Gastrocnemius medialis (tissue), 4 donors: ENCODE measurements at places on chromosomes 11 and 22. TPM values are rescaled to one million over a fixed set of nuclear protein-coding genes. Genes with fewer than 3 reads are reported as not detected.

DNA sequence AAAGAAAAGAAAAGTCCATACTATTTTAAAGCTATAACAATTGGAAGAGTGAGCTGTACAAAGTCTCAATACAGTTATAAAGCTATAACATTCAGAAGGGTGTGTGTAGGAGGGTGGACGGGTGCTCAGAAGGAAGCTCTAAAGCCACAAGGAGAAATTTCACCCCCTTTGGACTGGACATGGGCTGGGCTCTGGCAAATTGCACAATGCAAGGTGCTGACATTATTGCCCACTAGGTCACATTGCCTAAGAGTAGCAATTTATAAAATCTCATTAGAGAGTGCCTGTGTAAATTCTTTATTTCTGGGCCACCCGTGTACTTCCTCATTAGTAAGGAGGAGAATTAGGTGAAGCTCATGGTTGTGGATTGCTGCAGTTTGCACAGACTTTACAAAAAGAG is 5.7 kb upstream of the APOBEC3A start:
- DNase-seq = no peak

GRCh38 chr11:48034926-48035871 is 54.8 kb downstream of the PTPRJ start:
- peak; percentile 93 for DNase-seq

DNA sequence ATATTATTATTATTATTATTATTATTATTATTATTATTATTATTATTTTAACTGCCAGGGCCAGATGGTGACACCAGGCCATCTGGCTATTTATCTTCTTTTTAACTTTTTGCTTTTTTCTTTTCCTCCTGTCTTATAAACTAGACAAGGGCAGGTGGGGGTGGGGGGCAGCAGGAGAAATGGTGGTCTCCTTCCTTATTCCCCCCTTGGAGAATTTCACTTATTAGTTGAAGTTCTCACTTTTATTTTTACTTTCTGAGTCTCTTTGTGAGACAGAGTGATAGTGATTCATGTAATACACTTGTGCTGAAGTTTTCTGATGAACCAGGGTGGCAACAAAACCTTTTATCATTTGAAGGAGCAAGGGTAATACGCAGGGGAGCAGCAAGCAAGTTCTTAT is 96.3 kb upstream of the ALKBH3 start:
- DNase-seq = no peak

GRCh38 chr11:123438131-123438627 is 8.1 kb downstream of the GRAMD1B start:
- no peak for DNase-seq

DNA sequence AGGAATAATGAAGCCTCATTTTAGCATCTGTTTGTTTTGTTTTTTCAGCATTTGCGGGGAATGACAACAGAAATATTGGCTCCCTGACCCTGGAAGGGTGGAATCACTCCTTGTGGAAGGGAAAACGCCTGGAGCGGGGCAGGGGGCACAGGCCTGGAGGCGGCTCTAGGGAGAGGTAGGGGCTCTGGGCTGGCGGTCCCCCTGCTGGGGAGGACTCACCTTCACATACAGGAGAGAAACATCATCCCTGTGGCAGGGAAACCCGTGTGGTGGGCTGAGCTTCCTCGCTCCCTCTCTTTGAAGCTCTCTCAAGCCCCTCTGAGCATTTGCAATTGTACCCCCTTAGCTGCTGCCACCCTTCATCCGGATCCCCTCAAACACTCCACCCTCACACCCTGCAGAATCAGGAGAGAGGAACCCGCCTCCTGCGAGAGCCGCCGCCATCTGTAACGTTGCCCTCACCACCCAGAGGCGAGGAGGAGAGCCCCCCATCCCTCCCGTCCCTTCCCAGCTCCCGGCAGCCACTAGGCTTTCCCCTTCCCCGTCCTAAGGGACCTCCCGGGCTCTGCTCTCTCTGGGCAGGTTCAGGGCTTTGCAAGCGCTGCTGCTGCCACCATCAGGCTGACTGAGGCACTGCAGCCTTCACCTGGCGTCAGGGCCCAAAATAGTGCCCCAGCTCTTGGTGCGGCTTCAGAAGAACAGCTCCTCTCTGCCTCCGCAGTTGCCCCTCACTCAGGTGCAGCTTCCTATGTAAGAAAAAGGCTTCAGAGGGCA is 10.4 kb downstream of the KIRREL3 start:
- peak; percentile 28 for DNase-seq

The C11orf86 gene
- not detected for total RNA-seq

DNA sequence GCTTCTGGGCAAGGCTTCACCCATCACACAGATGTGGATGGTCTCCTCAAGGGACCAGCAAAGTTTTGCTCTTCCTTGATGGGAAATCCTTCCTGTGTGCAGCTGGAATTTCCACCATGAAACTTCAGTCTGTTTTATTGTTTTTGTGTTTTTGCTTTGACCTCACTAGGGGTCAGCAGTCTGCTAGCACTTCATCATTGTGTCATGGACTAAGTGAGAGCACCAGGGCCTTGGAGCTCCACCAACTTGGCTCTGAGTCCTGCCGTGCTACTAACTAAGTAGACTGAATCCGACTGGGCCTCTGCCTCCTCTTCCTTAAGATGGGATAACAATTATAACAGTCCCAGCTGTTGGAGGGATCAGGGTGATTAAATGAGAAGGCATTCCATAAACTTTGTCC is 305.8 kb upstream of the NCAM1 start:
- DNase-seq = peak; percentile 75

- no peak for DNase-seq
These were observed 31.6 kb downstream of the BMAL1 start for GRCh38 chr11:13309156-13309555.

The EHBP1L1 gene
- 191 TPM for total RNA-seq

The FXYD6 gene
- 6.4 TPM for total RNA-seq
